ENCODE measurements at places on chromosomes 11 and 22. TPM values are rescaled to one million over a fixed set of nuclear protein-coding genes. Genes with fewer than 3 reads are reported as not detected.

KRTAP5-2 gene
- not detected for total RNA-seq

ACO2 gene
- total RNA-seq = 48.7 TPM

EHD1 gene
- 115 TPM for total RNA-seq

APLP2 gene
- 181 TPM for total RNA-seq

MGAT3 gene
- 0.43 TPM for total RNA-seq

OR51I1 gene
- total RNA-seq = not detected

GRM5 gene
- total RNA-seq = not detected

CCDC73 gene
- not detected for total RNA-seq

VSIG2 gene
- total RNA-seq = not detected

OR10A2 gene
- total RNA-seq = not detected

TRIM22 gene
- 0.86 TPM for total RNA-seq

MMP10 gene
- 0.82 TPM for total RNA-seq

PRAME gene
- 99.0 TPM for total RNA-seq

TMEM132A gene
- 91.4 TPM for total RNA-seq

ACRV1 gene
- not detected for total RNA-seq

CCDC89 gene
- not detected for total RNA-seq

IL18 gene
- total RNA-seq = 97.1 TPM

CPT1B gene
- 12.3 TPM for total RNA-seq

HDAC10 gene
- 6.5 TPM for total RNA-seq

DESI1 gene
- total RNA-seq = 15.3 TPM
